ELF-1 (cell line): ENCODE measurements at places on chromosomes 11 and 22.

DNA sequence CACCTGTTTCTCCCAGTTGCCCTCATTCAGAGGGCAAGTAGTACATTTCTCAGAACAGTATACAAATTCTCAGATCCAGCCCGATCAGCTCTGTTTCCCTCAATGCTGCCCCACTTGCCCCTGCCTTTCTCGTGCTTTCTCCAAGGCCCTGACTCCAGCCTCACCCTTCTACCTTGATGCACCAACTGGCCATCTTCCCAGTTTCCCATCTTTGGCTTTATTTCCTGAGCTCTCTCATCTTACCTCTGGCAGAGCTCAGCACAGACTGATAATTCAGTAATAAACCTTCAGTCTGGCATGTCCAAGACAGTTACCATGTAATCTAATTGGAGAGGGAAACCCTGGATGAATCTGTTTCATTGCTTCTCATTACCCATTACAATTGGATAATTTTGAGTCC is 184.5 kb upstream of the ISX start:
- no peak for DNase-seq

DNA sequence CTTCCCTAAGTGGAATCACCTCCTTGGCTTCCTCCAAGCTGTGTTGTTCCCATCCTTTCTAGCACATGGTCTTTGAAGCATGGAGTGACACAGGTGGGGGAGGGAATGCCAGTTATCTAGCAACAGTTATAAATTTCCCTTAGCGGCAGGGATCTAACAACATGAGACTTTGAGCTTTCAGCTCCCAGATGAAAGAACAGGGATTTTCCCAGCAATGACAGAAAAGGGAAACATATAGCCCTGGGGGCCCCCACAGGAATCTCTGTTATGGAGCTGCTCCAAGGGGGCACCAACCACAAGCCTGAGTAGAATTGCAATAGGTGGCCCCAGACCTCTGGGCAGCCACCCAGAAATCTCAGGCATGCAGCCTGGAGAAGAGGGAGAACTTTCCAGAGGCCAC is 163.0 kb downstream of the GRIK4 start:
- DNase-seq = no peak

- no peak for DNase-seq
Measured at GRCh38 chr22:42670921-42671709, 21.9 kb upstream of the CYB5R3 start.

DNA sequence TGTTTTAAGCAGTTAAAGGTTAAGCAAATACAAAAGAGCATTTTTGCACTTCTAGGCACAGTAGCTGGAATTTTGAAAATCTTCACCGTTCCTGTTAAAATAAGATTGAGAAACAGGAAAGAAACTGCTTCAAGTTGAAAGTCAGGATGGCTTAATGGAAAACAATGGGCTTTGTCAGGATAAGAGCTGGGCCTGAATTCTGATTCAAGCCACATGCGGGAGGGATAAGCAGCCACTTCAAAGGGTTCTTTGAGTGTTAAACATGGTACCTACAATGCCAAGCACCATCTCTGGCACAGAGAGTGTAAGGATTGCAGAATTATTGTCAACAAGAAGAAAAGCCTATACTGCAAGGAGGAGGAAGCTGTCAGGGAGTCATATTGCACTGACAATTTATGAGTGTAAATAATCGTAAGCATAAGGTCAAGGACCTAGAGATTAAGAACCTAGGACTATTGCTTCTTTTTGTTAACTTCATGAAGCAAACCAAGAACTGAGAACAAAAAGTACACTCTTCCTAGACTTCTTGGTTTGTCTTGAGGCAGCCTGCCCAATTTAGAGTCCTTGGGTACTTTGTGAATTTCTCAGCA is 32.5 kb downstream of the MPPED2 start:
- no peak for DNase-seq

GRCh38 chr11:47943721-47944586 is 36.4 kb upstream of the PTPRJ start:
- peak; percentile 68 for DNase-seq
